HCEC 1CT (cell line): ENCODE measurements at places on chromosomes 3 and 15.
A peak's percentile ranks its signal among the peaks of the same experiment; 100 is the strongest.

DNA sequence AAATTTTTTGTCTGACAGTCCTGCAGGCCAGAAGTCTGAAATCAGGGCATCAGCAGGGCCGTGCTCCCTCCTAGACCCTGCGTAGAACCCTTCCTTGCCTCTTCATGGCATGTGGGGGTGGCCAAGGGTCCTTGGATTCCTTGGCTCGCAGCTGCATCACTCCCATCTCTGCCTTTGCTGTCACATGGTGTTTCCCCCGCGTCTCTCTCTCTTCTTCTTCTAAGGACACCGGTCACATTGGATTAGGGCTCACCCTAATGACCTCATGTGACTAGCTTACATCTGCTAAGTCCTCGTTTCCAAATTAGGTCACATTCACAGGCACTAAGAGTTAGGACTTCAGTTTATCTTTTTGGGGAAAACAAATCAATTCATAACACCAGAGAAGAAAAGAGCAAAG, 12.0 kb downstream of the SLCO3A1 start:
- DNase-seq: no peak

DNA sequence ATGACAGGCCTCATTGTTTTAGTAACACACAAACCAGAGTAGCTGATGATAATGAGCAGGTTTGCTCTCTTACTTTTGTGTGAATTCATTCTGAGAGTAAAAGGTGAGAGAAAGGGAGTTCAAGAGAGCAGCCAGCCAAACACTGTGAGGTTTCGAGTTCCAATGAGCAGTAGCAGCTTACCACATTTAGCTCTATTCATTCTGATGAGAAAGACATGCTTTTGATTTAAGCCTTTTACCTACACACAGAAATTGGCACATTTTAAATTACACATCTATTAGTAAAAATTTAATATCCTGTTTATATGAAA, 28.0 kb downstream of the GLDN start:
- no peak for DNase-seq

DNA sequence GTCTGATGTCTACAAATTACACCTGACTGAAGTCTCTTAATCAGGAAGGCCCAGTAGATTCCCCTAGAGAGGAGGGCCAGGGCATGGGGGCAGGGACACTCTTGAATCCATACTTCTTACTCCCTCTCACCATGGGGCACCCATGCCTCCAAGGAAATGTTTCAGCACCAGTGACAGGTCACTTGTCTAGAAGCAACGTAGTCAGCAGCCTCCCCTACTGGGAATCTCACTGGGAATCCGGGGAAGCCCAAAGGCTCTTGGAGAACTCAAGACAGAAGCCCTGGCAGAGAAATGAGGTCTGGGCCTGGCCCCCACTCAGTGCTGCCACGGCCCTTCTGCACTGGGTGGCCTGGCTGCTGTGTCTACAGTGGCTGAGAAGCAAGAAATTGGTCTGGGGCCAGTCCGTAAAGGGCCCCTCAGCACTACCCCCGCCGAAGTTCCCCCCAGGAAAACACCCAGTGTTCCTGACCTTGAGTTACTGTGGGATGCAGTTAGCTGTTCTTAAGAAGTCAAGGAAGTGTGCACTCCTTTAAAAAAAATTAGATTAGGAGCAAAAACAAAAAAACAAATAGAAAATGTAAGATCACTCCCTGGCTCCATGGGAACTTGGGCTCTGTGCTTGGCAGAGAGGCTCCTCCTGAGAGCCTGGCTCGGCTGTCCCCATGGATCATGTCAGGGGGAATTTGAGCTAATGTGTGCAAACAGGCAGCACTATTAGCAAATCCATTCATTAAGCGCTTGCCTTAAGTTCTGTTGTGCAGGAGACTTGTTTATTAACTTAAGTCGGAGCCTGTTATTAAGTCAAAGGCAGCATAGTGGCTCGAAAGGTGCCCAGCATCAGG, 5.4 kb upstream of the LINGO1 start:
- DNase-seq: no peak

DNA sequence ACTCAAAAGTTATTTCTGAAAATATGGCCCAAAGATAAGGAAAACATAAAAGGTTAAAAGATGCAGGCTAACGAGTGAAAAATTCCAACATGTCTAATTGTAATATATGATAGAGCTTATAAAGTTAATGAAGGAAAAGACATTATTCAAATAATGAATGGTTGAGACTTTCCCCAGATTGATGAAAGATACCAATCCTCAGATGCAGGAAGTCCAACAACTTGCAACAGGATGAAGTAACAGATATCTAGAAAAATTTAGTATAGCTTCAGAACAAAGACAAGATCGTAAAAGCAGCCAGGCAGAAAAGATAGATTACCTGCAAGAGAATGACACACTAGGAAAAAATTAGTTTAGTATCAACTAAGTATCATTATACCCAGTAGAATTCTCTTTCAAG, 546.4 kb upstream of the PPP2R3A start:
- DNase-seq: no peak

DNA sequence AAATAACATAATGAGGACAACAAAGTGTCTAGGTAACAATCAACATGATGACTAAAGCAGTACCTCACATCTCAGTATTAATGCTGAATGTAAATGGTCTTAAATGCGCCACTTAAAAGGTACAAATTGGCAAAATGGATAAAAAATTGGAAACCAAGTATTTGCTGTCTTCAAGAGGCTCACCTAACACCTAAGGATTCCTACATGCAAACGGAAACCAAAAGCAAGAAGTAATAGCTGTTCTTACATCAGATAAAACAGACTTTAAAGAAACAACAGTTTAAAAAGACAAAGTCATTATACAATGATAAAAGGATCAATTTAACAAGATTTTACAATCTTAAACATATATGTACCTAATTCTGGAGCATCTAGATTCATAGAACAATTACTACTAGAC, 22.5 kb downstream of the CSNK1G1 start:
- no peak for DNase-seq

DNA sequence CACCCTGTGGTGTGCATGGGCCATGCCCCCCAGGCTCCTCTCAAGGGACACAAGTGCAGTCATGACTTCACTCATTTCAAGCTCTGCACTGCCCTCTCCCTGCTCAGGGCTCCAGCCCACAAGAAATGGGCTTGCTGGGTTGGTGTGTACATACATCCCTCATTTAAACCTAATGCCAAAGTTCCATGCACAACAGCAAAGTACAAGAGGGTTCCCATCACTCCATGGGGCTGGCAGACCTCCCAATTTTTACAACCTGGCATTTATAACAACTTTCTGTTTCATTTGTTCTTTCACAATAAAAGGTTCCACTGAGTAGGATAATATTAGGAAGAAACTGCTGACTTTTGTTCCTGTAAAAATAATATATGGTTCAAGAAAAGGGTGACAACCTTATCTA, 54.3 kb downstream of the HERC2 start:
- DNase-seq: no peak

DNA sequence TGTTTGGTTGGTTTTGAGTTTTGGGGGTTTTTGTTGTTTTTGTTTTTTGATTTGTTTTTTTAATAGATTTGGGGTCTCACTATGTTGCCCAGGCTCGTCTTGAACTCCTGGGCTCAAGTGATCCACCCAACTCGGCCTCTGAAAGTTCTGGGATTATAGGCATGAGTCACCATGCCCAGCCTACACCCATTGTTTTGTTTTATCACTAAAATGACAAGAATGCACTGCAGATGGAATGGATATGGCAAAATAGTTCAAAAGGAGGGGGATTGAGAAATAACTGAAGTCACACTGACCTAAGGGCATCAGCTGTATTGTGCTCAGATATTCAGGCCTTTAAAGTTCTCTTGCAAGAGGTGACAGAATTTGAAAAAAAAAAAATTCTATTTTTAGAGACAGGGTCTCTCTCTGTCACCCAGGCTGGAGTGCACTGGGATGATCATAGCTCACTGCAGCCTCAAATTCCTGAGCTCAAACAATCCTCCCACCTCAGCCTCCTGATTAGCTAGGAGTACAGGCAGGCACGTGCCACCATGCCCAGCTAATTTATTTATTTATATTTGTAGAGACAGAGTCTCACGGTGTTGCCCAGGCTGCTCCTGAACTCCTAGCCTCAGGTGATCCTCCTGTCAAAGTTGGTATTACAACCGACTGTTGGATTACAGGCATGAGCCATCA, 4.4 kb upstream of the RASA2 start:
- peak; percentile 90 for DNase-seq

GRCh38 chr3:195249858-195250464, 21.0 kb downstream of the XXYLT1 start:
- DNase-seq: no peak

GRCh38 chr3:81470524-81471278, 290.7 kb downstream of the GBE1 start:
- DNase-seq: no peak

GRCh38 chr3:147513785-147514184, 104.6 kb downstream of the ZIC1 start:
- no peak for DNase-seq

DNA sequence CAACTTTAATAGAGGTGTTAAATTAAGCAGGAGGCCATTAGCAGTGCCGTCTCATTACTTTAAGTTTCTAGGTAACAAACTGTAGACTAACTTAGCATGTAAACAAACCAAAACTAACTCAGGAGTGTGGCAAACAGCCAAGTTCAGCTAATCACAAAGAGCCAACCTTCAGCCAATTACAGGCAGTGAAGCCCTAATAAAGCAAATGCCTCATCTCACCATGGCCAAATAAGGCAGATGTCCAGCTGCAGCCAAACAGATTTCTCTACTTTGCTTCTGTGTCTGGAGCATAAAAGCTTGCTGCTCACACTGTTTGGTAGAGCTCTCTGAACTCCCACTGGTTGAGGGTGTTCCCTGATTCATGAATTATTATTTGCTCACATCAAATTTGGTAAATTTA, 835.4 kb upstream of the GBE1 start:
- no peak for DNase-seq

- no peak for DNase-seq
Observed at GRCh38 chr3:196227629-196228493, 11.5 kb downstream of the SLC51A start.

DNA sequence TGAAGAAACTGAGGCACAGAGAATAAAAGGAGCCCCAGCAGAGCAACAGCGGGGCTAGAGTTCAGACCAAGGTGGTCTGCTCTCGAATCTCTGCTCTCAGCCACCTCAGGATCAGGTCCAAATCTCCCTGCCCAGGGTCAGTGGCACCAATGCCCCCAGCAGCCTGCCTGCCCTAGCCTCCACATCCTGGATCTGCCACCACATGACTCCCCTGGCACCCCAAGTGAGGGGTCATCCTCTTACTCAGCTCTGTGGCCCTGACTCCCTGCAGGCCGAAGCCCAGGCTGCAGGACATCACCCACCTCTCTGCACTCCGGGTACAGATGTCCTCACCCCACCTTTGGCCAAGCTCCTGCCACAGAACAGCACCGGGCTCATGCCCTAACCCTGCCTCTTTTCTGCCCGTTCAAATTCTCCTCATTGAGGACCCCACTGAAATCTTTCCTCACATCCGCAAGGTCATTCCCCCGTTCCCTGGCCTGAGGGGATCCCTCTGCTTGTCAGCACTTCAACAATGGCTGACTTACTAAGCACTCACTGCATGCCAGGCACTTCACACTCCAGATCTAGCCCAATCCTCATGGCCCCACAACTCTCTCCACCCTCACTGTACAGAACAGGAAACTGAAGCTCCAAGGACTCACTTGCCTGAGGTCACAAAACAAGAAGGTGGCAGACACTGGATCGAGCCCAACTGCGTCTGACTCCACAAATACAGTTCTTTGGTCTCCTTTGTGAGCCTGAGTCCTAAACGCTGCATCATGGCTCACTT, 4.3 kb downstream of the PPIB start:
- DNase-seq: no peak

DNA sequence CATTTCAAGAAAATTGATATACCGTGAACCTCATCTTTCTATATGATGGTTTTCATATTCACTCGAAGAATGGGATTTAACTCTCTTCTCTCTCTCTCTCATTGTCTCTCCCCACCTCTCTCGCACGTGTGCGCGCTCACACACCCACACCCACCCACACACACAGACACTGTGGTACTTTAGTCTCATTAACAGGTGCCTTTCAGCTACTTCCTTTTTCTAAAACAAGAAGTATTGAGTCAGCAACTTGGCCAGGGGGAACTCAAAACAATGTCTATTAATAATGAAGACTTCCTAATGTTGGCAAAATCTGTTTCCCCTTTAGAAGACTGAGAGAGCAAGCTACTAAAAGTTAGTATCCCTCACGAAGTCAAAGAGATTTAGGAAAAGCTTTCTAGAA, 150.7 kb downstream of the TMCO5A start:
- no peak for DNase-seq

DNA sequence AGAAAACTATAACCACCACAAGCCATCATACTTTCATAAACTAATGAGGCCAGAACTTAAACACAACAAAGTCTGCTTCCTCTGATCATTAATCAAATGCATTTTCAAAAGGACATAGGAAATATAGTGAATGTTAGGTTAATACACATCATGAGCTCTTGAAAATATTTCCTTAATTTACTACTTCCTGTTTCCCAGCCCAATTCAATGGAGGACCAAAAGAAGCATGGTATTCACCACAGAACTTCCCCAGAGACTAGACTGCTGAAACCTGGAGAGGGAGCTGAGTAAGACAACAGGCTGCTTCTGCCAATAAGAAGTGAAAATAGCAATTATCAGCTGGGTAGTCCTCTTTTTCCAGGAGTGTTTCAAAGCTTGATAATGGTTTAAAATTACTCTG, 250.3 kb downstream of the ULK4 start:
- DNase-seq: peak; percentile 47

DNA sequence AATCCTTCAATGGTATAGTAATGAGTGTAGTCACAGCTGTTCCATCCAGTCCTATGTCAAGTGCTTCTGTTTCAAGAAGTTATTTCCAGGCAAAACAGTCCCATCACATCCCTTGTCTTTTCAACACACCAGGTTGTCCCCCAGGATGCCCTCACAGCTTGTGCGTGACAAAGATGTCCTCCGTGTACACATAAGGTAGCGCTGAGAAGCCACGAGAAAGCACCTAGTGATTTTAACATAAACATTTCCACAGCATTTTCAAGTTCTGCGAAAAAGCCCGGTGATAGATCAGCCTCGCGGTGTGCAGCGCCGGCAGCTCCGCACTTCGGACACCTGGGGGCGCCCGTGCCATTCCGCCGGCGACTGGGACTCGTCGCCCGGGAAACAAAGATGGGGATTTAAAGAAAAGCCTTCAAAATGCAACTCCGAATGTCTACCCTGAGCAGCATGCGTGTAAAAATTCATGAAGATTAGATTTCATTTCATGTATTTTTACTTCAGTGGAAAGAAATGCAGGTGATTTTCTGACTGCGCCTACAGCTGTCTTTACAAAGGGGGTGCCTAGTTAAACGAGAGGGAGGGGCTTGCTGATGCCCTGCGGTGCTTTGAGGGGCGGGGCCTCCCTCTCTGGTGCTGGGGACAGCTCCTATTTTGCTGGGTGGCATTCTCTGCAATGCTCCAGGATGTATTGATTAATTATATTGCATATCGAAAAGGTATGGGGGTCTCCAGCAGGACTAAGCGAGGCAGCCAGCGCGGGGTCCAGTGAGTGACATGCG, 49.9 kb downstream of the KY start:
- DNase-seq: peak; percentile 45

- no peak for DNase-seq
Observed at GRCh38 chr3:4845882-4846281, 133.4 kb upstream of the BHLHE40 start.

GRCh38 chr15:75578948-75579920, at the start of gene PTPN9:
Gene PTPN9 (minus strand): TSS chr15:75579315. CDS start chr15:75578776, 539 bp downstream.
- peak; percentile 69 for DNase-seq

- peak; percentile 49 for DNase-seq
Observed at GRCh38 chr3:12280357-12280806, 8.5 kb upstream of the PPARG start.
